Effector memory CD8-positive, alpha-beta T cell (primary cell): ENCODE measurements at places on chromosomes 3 and 15.

GRCh38 chr15:92817339-92817886 lies 82.7 kb upstream of the CHD2 start:
- DNase-seq, result no peak

DNA sequence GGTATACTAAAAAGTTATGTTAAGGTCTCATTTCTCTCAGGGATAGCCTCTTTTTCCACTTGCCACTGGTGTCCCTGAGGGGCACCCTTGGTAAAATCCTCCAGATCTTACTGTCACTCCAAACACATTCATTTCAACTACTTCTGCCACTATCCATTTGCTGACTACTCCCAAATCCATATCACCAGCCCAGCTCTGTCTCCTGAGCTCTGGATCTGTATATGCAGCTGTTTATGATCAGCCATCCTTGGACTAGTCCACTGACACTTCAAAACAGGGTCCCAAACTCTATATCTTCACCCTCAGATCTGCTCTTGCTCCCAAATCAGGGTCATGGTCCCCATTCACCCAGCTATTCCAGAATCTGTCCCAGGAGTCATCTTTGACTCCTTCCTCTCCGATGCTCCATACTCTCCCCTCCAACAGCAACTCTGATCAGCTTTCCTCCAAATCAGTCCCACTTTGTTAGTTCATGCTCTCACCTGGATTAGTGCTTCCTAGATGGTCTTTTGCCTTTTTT lies 9.9 kb downstream of the NCEH1 start:
- DNase-seq, result no peak

- no peak for DNase-seq
These were observed 13.2 kb downstream of the ADAMTS9 start for GRCh38 chr3:64674591-64675076.

- DNase-seq, result no peak
These were observed 776 bp downstream of the VGLL3 start for GRCh38 chr3:86990012-86990733.

- no peak for DNase-seq
These were observed 1198.6 kb upstream of the EPHA6 start for GRCh38 chr3:95615592-95616310.

DNA sequence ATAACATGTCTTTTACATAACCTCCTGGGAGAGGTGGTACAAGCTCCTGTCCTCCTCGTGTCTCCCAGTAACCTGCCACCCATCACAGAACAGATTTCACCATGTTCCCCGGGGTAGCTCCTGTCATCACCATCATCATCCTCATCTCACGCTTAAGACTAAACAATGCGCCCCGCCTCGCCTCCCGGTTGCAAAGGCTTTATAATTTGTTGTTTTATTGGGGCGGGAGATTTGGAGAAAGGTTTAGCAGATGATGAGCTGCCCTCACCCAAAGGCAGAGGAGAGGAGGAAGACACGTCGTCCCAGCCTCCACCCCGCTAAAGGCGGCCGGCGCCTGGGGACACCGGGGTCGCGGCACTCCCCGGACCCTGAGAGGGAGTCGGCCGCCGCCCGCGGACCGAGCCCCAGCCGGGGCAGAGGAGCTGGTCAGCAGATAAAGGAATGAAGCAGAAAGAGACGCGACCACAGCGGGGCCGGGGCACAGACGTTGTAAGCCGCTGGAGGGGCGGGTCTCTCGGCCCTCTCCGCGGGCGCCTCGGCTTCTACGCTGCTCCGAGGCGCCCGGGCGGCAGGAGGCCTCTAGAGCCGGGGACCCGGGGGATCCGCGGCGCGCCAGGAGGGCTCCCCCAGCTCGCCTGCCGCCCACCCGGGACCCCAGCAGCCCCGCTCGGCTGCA lies 589 bp downstream of the HERC1 start:
- peak; percentile 25 for DNase-seq

GRCh38 chr15:33191591-33191990 lies 2.9 kb downstream of the FMN1 start:
- DNase-seq, result no peak

DNA sequence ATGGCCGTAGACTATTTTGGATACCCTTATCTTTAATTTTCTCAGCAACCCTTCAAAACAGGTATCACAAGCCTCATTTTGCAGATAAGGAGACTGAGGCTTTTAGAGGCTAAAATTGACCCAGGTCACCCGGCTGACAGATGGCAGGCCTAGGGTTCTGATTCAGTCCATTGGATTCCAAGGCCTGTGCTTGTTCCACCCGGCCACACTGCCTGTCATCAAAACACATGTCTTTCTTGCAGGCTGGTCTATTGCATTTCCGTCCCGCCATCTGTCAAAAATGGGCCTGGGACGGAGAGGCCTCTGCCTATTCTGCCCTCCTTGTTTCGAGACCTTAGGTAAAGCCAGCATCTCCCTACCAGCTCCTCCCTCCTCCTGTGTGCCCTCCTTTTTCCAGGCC lies 8.1 kb downstream of the INAFM2 start:
- DNase-seq, result no peak

DNA sequence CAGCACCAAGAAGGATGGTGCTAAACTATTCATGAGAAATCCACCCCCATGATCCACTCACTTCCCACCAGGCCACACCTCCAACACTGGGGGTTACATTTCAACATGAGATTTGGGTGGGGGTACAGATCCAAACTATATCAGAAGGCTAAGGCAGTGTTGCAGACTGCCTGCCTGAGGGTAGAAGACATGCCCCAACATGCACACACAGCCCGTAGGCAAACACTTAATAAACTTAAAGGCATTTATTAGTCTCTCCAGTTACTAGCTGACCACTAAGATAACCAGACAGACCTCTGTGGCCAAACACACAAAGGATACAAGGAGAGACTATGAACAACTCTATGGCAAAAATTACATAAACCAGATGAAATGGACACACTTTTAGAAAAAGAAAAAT lies 10.2 kb downstream of the FAM162A start:
- DNase-seq, result no peak
